ENCODE measurements at places on chromosomes 7 and 10.

DNA sequence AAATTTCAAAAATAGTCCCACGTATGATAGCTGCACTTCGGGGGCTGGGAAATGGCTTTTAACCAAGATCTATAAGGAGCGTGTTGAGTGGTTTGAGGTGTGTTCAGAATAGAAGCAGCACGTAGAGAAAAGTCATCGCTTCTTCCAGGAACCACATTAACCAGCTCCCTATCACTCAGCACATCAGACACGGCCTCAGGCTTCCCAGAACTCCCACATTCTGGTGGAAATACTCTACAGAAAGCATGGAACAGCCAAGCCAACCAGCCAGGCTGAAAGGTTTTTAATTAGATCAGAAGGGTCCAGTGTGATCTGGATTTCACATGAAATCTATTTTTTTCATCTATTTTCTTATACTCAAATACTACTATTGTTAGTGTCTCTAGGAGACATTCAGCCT lies 231.5 kb upstream of the NRP1 start:
- no peaks in the 10 kb centered on the region for H3K36me3 ChIP-seq
- no peak overlapping the region for H3K4me3 ChIP-seq
- DNase-seq = no peak
- no peaks in the 10 kb centered on the region for H3K27me3 ChIP-seq
- H3K27ac ChIP-seq = no peak overlapping the region

- H3K27ac ChIP-seq = no peak overlapping the region
- DNase-seq = no peak
- no peaks in the 10 kb centered on the region for H3K4me1 ChIP-seq
- no peaks in the 10 kb centered on the region for H3K27me3 ChIP-seq
- H3K36me3 ChIP-seq = no peaks in the 10 kb centered on the region
Measured at GRCh38 chr7:42758124-42758523, 153.7 kb downstream of the C7orf25 start.

DNA sequence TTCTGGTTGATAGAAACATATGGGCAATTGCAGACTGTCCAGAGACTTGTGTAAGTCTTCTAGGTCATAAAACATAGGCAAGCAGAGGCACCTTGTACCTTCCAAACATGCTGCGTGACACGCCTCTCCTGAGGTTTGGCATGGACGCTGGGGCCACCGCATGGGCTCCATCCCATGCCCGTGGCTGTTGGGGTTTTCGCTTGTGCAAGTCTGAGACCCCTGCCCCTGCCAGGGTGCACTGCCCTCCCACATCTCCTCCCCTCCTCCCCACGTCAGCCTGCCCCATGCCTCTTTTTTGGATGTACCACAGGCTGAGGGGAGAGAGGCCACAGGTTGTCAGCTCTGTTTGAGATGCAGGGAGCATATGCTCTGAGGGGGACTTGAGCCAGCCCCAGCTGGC lies 19.0 kb downstream of the EIF3B start:
- peaks cover 89% of the 10 kb centered on the region for H3K36me3 ChIP-seq
- H3K27ac ChIP-seq = peak overlapping the region; percentile 67
- no peak for DNase-seq
- no peak overlapping the region for H3K4me3 ChIP-seq
- H3K4me1 ChIP-seq = peaks cover 12% of the 10 kb centered on the region

- DNase-seq = no peak
- H3K4me1 ChIP-seq = peaks cover 16% of the 10 kb centered on the region
- peak overlapping the region; percentile 83 for H3K4me3 ChIP-seq
- peaks cover 9% of the 10 kb centered on the region for H3K27me3 ChIP-seq
- peak overlapping the region; percentile 68 for H3K27ac ChIP-seq
- H3K36me3 ChIP-seq = no peaks in the 10 kb centered on the region
Measured at GRCh38 chr10:22712956-22713852, 1.2 kb downstream of the PIP4K2A start.

- H3K27ac ChIP-seq = no peak overlapping the region
- peak; percentile 21 for DNase-seq
- H3K36me3 ChIP-seq = no peaks in the 10 kb centered on the region
- H3K4me3 ChIP-seq = peak overlapping the region; percentile 58
- no peaks in the 10 kb centered on the region for H3K4me1 ChIP-seq
Measured at GRCh38 chr7:64463636-64464375, 99.1 kb downstream of the ZNF680 start.

DNA sequence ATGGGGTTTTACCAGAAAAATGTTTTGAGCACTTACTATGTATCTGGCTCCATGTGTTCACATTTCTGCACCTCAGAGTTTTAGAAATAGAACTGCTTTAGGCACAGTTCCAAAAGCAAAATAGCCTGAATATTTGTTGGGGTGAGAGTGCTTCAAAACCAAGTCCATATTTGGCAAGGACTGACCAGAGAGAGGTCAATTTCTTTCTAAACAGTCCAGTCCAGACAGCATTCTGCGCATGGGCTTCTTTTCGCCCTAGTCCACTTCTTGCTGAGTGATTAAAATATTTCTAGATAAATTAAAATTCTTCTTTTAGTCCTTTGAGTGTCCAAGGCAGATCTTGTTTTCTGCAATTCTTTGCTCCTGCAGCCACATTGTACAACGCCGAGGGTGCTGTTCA lies 427.0 kb downstream of the PHTF2 start:
- no peak overlapping the region for H3K27ac ChIP-seq
- H3K27me3 ChIP-seq = no peaks in the 10 kb centered on the region
- no peaks in the 10 kb centered on the region for H3K4me1 ChIP-seq
- no peaks in the 10 kb centered on the region for H3K36me3 ChIP-seq
- DNase-seq = no peak

DNA sequence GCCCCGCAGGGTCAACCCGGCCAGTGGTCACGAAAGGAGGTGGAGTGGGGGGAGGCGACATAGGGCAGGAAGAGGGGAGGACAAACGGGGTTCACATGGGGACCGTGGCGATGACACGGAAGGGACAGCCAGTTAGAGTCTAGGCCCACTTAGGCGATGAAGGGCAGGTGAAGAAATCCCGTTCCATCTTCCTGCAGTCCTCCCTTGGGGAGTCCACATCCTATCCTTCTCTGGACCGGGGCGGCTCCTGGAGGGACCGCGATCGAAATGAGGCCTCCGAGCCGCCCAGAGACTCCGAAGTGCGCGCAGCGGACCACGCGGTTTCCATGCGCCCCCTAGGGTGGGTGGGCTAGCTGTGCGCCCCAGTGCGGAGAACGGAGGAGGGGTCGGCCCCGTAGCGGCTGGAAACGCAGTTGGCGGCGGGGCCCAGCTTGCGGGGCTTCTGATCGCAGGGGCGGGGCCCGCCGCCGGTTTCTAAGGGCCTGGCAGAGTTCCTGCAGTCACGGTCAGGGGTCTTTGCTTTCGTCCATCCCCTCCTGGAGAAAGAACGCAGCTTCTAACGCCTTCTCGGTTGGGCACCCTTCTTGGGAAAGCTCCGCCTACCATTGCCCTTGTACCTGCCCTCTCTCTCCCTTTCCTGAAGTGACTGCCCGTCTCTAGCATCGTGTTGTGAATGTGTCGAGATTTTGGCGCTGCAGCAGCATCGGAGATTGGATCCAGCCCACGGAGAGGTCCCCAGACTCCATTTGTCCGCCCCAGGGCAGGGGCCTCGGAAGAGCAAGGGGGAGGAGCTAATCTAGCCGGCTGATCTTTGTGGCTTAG lies 17.9 kb upstream of the TMEM225B start:
- no peak for DNase-seq
- H3K4me3 ChIP-seq = peak overlapping the region; percentile 74
- peaks cover 26% of the 10 kb centered on the region for H3K4me1 ChIP-seq

- H3K4me3 ChIP-seq = no peak overlapping the region
- no peaks in the 10 kb centered on the region for H3K27me3 ChIP-seq
- H3K36me3 ChIP-seq = peaks cover 20% of the 10 kb centered on the region
- no peaks in the 10 kb centered on the region for H3K4me1 ChIP-seq
- H3K27ac ChIP-seq = no peak overlapping the region
Measured at GRCh38 chr10:26725837-26726727, 28.6 kb downstream of the PDSS1 start.

DNA sequence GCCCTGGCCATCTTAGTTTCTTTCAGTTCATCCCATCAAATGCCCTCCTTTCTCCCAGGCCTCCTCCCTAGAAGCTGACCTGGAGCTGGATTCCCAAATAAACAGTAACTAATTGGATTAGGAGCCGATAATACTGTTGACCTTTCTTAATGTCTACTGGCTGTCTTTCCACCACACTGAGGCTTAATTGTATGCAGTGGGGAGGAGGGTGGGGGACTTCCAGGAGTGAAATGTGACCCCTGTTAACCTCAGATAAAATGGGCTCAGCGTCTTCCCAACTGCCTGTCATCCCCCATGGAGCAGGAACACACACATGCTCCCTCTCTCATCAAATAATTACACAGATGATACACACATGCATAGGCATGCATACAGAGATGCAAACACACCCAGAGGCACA lies 53.7 kb upstream of the LBX1 start:
- DNase-seq = no peak
- peaks cover 17% of the 10 kb centered on the region for H3K27me3 ChIP-seq
- H3K36me3 ChIP-seq = no peaks in the 10 kb centered on the region
- H3K4me1 ChIP-seq = no peaks in the 10 kb centered on the region
- H3K27ac ChIP-seq = no peak overlapping the region

- no peaks in the 10 kb centered on the region for H3K4me1 ChIP-seq
- H3K27ac ChIP-seq = no peak overlapping the region
Measured at GRCh38 chr7:101486433-101487104, 123.9 kb downstream of the COL26A1 start.

- H3K27ac ChIP-seq = peak overlapping the region; percentile 60
- H3K27me3 ChIP-seq = no peaks in the 10 kb centered on the region
- peaks cover 40% of the 10 kb centered on the region for H3K4me1 ChIP-seq
Measured at GRCh38 chr10:72802332-72802731, 91.2 kb upstream of the OIT3 start.

Data from gastrocnemius medialis (tissue), 4 donors.